ENCODE measurements at places on chromosomes 2 and 18.

DNA sequence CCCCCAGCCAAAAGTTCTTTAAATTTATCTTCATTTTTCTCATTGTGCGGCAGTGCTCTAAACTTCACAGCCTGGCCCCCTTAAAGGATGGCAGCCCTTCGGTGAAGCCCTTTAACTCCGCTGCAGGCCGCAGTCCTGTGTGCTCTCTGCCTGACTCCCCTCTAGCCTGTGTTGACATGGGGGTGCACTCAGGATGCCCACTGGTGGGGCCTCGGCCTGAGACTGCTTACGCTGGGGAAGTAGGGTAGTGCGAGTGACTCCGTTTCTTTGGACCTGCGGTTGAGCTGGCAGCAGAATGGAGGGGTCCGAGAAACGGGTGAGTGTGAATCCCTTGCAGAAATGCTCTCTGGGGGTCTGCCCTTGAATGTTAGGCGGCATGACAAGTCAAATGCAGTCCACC lies 5.6 kb downstream of the RAB12 start:
- no peak for DNase-seq

DNA sequence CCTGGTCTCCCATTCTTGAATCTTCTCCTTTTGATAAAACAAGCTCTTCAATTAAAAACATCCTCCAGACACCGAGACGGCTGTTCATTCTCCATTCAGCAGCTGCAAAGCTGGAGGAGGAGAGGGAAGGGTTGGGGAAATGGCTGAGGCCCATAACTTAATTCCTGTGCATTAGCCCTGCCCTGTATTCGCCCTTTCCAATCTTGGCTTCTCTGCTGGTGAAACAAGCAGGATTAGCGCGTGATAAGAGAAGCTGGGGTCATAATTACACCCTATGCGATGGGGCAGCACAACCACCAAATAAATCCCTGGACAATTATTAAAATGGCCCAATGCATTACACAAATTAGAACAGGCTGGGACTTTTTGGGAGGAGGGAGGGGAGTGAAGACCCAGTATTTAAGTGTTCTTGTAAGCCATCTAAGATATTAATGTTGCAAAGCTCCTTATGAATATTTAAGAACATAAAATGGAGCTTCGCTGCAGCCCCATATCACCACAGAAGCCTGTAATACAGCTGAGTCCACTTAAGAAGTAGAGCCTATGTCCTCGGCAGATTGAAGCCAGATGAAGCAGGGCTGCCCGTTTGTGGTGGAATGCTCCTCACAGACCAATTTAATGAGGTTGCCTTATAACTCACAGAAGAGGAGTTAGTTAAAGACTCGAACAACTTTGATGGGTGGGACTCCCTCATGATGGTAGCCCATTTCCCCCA lies 176.6 kb upstream of the SKOR2 start:
- DNase-seq: no peak

DNA sequence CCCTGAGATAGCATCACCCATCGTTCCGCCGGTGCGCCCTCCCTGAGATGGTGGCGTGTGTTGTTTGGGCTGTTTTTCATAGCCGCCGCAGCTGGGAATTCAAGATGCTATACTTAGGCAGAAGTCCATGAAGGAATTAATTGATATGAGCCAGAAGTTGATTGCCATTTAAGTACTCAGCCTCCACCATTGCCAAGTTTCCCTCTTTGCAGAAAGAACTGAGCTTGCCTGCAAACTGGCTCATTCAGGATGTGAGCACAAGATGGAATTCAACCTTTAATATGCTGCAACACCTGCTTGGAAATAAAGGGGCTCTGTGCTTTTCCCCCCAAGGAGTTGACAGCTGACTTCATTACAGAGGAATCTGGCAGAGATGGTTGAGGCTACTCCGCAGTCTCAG lies 295.5 kb downstream of the ZNF521 start:
- no peak for DNase-seq

DNA sequence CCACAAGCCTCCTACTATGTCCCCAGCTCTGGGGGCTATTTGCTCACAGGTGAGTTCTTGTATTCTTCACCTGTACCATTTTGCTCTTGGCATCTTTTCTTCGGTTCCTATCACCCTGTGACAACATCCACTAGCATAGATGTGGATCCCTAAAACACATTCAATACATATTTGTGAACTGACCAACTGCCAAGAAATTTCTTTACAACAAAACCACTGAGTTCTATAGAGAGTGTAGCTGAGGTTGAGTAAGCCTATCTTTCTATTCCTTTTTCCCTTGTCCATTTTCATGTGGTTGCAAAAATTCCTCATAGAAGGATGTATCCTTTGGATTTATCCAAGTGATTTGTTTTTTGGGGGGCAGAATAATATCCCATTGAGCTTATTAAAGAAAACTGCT lies 192.7 kb upstream of the ITGA4 start:
- DNase-seq: no peak

DNA sequence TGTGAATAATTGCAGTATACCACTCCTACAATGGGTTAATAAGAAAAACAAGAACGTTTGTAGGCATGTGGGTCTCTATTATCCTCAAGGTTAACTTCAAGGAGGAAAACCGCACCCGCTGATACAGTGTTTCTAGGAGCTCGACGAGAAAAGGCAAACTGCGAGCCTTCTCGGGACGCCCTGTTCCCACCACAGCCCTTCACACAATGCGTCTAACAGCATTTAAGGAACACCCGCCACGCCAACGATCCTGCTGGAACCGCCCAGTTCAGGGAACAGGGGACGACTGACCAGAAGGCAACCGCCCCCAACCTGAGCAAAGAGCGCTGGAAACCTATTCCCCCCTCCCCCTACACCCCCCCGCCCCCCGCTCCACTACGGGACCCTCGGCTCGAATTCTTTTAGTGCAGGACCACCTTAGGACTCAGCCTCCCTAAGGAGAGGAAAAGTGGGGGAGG lies 710 bp upstream of the TMSB10 start:
- no peak for DNase-seq

DNA sequence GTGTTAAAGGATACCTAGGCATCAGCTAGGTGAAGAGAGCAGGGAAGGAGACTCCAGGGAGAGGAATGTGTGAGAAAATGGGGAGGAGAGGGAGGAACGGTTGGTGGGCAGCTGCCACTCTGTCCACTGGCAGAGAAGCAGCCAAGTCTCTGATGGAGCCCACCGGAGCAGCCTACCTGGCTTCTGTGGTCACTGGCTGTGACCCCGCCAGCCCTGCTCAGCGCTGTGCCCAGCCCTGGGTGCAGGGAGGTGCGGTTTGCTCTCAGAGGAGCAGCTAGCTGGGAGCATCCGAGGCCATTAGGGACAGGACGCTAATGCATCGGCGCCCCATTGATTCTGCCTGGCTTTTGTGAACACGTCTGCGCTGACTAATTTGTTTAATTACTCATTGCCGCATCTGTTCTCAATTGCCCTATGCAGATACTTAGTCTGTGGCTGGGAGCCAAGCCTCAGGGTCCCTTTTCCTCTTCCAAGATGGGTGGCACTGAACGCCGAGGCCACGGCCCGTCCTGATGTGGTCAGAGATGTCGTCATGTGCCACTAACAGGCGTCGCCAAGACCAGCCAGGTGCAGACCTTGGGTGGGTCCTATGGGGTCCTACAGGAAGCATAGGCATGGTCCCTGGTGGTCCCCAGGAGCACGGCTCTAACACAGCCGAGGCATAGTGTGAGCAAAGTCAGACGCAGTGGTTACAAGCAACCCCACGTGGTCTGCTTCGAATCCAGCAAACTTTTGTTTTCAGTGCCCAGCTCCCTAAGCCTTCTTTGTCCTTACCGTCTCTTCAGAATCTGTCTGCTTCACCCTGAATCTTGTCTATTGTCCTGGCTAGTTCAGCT lies 82.0 kb downstream of the RRM2 start:
- DNase-seq: no peak

DNA sequence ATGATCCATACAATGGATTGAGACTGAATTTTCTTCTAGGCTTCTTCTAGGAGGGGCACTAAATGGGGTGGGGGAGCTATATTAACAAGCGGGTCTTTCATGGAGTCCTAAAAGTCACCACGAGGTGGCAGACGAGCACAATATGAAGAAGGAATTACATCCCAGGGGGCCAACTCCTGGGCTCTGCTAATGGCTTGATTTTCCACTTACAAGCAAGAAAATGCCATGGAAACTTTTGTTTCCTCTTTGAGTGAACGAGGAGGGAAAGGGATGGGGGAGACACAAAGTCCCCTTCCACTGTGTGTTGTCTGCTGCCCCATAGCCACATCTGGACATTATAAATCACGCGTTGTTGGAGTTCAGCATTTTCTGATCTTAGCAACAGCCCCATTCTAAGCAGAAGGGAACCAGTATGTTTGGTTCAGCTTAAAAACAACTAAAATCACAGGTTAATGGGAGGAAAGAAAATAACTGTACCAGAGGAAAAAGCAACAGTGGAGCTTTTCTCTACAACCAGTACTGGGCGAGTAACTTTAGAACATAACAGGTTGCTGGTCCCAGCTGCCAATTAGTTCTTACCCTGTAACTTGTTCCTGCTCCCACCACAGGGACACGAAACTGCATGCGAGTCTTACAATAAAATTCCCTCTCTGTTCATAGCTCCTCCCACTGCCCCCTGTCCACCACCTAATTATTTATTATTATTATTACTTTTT lies 285.0 kb upstream of the PARD3B start:
- peak; percentile 84 for DNase-seq

DNA sequence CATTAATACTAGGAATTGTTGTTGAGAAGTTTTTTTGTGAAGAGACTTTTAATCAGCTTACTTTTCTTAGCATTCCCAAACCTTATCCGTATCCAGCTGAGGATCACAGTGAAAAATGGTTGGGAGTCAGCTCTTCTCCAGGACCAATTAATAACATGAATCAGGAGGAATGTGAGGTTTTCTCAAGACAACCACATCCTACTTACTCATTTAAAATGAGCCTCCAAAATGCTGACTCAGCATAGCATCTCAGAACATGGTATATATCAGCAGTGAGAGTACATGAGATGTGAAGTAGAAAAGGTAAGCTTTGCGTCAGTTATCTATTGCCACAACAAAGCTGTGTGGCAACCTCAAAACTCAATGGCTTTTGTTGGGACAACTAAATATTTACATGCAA lies 140.3 kb downstream of the NRP2 start:
- DNase-seq: no peak

GRCh38 chr2:210315015-210315788 lies at the start of gene MYL1:
Gene MYL1 (minus strand): TSS chr2:210315174. CDS start chr2:210315042, 132 bp downstream.
- DNase-seq: no peak

DNA sequence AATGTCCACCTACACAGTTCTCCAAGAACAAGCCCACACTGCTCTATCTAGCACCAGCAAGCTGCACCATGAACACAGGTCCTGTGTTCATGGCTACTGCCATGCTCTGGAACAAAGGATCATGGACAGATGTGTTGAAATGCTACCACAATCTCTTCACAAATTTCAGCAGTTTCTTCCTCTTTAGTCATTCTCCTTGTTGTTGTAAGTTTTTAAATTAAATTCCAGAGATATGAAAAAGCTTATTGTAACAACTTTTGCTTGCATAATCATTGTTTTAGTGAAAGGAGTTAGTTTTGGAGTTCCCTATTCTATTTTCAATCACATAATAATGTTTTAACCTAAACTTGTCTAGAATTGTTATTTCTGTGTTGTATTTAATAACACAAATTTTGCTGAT lies 17.2 kb upstream of the NAPG start:
- DNase-seq: no peak

GRCh38 chr2:36497570-36498163 lies 100.3 kb downstream of the FEZ2 start:
- DNase-seq: no peak

- no peak for DNase-seq
Observed at GRCh38 chr2:50396298-50396631, 635.7 kb downstream of the NRXN1 start.

GRCh38 chr18:56517196-56517595 lies 121.2 kb downstream of the TXNL1 start:
- no peak for DNase-seq

DNA sequence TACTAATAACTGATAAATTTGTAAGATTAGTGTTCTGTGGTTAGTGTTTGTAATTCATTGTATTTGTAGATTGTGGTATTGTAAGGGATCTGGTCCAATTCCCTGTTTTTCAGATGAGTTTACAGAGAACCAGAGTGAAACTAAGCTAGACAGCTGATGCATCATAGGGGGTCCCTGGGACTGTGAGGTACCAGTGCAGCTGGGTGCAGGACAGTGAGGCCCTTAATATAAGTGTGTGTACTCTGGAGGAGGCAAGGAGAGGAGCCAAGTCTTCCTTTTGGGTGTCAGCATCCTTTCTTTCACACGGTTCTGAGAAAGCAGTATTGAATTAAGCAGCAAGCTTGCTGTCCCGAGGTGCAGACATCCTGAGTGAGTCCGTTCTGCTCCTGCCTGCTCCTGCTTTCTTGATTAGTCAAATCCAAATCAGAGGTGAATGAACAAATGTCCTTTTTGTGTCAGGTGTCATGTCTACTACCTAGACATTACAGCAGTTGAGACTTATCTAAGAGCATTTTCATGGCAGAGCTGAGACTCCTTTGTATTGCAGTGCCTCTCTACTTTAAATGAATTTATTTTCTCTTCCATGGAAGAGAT lies 194.9 kb downstream of the MCFD2 start:
- DNase-seq: no peak

DNA sequence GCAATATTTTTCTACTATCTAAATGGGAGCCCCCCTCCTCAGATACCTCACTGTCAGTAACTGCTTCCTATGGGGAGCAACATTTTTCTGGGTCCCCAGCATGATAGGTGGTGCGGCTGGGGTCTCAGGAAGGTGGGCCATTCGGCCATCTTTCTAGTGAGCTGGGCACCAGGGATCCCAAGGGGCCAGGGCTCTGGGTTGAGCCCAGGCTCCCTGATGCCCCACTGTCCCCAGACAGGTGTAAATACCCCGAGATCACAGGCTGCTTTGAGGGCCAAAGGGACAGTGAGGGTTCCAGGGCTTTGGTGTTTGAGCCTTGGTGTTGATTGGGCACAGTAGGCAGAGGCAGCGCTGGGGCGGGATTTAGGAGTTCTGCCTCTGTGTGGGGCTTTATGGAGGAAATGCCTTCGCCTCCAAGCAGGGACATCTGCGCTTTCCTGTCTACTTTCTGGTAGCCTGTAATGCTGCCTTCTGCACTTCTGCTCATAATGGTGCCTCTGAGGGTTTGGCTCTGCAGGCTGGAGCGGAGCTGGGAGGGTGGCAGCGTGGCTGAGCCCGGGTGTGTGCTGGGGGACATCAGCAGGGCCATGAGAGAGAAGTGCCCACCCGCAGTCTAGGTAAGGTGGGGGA lies 5.3 kb downstream of the ITM2C start:
- no peak for DNase-seq

DNA sequence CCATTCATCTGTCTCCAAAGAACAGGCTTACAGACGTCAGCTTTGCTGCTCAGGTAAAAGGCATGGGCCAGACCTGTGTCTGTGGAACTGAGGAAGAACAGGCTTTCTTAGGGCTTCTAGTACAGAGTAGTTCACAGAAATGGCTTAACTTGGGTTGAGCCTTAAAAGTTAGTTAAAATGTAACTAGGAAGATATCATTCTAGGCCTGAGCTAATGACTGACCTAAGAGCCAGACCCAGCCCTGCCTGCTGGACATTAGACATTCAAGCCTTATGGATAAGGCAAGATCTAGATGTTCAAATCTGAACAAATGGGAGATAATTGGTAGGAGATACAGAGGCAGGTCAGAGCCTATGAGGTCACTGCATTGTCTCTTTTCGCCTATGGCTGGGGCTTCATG lies 73.9 kb upstream of the SLC14A2 start:
- no peak for DNase-seq
